ENCODE measurements at places on chromosomes 5 and 9.

DNA sequence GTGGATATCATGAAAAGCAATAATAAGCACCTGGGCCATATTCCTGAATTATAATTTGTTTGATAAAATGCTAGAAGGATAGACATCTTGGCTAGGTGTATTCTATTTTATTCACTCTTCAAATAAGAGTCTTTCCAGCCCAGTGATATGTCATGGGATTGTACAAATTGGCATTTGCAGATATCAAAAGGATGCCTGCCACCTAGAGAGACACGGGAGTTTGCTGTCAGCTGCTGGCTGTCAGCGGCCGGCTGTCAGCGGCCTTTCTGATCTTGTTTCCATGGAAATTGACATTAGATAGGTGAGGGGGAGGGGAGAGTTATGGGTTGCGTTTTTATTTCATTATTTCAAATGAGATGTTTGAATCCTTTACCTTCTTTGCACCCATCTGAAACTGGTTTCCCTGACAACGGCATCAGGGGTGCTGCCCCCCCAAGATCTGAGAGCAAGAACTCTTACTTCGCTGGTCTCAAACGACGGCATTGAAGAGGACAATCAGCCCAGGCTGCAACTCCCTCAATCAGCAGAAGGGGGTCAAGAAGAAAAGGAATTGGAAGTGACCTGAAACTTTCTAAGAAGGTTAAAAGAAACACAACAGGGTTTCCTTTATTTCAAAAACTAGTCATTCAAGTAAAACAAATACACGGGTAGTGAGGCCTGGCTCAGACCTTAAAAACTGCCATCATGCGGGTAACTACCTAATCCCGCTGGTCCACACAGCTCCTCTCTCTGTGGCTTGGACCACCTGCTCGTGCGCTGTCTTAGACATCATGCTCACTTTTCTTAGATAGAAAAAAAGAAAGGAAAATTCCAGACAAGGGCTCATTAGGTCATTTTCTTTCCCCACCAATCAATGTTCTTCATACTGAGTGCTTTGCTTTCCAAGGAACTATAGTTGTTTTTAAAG lies 115.7 kb downstream of the TLE1 start:
- DNase-seq = no peak

DNA sequence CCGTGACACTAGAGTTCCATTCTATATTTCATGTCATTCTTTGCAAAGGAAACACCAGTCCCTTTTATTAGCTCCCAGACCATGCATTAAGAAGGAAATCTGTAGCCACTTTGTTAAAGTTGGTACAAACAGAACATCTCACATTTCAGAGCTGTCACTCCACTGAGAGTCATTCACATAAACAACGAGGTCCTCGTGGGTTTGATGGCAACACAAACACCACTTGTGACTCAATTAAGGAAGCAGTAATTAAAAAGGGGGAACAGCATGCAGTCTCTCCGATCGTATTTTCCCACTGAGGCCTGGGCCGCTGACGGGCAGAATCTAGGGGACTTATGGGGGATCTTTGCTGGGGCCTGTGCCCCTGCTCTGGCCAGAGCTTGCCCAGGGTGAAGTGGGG lies 94.2 kb upstream of the ZNF618 start:
- DNase-seq = no peak

DNA sequence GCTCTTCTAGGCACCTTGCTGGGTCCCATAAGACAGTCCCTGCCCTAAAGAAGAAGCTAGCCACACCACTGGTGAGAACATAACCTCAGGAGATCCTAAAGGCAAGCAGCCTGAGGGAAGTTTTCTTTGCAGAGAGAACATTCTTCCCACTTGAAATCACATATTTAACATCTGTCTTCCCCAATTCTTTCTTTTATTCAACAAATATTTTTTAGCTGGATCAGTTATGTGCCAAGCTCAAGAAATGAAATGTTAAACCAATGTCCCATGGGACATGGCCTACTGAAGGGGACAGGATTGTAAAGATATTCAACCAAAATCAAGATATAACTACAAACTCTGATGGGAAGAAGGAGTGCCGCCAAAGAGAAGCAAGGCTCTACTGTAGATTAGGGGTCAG lies 36.5 kb downstream of the FOXI1 start:
- DNase-seq = no peak

DNA sequence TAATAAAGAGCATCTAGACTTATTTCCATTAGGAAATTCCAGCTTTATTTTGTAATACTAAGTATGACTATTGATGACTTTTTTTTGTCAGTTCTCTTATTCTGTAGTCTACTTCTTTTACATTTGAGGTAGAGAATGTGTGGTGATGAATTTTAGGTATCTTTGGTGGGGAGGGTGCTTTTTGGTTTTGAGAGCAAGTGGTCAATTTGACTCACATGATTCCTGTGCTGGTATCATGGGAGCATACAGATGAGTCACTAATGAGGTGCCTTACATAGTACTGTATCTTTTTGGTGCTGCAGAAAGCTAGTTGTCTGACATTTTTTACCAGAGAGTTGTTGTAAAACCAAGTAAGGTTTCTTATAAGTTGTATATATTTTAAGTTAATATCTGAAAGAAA lies 35.3 kb downstream of the ERBIN start:
- DNase-seq = no peak

- no peak for DNase-seq
These were observed 1534.7 kb downstream of the EFNA5 start for GRCh38 chr5:106136061-106136460.

DNA sequence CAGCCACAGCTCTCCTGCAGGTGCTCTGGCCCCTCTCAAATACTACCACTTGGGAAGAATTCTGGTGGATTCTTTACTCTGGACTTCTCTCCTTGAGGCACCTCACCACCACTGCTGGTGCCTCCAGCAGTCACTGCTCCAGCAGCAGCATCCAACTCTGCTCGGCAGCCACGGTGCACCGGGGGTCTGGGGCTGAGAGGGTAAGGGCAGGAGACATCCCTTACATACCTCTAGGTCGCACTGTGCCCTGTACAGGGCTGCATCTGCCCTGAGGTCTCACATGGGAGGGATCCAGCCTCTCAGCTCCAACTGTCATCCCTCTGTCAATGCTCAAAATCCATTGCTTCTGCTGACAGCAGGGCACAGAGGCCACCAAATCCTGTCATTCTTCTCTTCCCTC lies 588.2 kb downstream of the CDK5RAP2 start:
- no peak for DNase-seq

- DNase-seq = no peak
These were observed 345.6 kb downstream of the PLK2 start for GRCh38 chr5:58114324-58114723.

GRCh38 chr9:131012396-131012917 lies 3.5 kb downstream of the LAMC3 start:
- DNase-seq = no peak

DNA sequence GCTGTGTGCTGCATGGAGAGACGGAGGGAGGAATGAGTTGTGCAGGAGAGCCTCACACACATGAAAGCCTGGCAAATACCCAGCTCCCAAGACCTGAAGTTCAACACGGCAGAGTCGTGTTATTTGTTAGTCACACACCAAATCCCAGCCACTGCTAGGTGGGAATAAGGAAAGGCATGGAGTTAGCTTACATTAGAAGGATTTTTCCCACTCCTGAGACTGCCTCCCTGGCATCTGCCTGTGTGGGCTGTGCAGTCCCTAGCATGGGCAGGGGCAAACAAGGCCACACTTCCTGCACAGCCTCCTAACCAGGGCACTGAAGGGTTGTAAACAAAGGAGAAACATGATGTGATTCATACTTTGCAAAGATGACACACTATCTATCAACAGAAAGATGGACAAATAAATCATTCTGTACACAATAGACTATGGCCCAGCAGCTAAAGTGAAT lies 306.8 kb downstream of the SPOCK1 start:
- no peak for DNase-seq

GRCh38 chr9:68979538-68980314 lies 34.2 kb downstream of the PRKACG start:
- no peak for DNase-seq

DNA sequence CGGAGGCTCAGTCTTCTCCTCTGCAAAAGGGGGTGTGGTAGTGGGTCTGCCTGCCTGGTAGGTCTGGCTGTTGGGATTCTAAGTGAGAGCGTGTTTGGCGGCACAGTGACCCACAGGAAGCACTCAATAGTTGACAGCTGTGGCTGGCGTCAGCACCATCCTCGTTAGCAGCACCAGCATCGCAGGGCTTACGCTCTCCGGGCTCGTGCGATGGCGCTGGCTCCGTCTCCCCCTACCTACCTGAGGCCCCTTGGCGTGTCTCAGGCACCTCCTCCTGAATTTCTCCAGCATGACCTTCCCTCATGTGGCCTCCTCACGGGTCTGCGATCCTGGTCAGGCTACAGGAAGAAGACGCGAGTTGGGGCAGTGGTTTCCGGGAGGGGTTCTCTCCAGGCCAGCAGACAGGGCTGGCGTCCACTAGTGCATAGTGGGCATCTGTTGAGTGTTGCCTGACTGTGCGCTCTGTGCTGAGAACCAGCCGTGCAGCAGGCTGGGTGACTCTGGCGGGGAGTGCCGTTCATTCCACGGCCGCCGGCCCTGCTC lies 66.9 kb downstream of the HMCN2 start:
- no peak for DNase-seq

DNA sequence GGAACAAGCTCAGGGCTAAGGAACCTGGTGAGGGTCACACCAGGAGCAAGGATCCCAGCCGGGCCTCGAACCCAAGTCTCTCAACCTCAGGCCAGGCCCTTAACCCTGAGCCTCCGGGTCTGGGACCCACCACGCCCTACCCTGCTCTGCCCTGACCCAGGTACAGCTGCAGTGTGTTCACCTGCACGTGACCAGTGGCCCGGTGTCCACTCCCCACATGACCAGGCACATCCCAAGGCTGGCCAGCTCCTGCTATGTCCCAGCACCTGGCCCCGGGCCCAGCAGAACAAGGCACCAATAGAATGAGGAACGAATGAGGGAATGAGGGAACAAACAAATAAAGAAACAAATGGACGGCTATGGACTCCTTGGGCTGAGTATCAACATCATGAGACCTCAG lies 112.0 kb upstream of the SARDH start:
- no peak for DNase-seq

DNA sequence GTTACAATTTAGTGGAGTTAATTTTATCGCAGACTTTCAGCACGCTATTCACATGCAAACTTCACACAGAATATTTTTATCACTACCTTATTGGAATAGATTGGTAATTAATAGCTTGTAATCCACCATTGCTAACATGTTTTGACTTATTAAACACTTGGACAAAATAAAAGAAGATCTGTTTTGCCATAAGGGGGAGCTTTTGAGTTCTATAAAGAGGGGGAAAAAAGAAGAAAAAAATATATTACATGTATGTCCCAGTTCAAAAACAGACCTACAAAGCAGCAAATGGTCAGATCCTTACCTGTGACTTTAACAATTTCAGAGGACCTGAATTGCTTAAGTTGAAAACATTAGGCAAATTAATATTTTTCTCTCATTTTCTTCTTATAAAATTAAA lies 1.2 kb upstream of the PAPPA start:
- DNase-seq = no peak

DNA sequence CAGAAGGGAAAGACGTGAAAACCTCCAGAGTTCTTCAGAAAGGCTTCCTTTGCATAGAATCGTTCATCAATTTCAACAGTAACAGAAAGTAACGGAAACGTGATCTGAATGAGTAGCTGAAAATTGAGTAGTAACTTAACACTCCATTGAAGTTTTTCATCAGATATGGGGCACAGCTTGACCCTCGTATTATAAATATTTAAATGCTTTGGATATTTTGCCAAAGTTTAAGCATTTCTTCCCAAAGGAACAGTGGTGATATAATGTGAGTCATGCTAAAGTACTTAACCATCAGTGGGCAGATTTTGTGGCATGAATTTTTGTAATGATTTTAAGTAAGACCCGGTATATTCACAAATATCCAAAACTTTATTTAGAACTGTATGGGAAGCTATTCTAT lies 67.4 kb upstream of the ADAMTS19 start:
- DNase-seq = no peak

- DNase-seq = no peak
These were observed 86.5 kb downstream of the DAP start for GRCh38 chr5:10674582-10674981.

DNA sequence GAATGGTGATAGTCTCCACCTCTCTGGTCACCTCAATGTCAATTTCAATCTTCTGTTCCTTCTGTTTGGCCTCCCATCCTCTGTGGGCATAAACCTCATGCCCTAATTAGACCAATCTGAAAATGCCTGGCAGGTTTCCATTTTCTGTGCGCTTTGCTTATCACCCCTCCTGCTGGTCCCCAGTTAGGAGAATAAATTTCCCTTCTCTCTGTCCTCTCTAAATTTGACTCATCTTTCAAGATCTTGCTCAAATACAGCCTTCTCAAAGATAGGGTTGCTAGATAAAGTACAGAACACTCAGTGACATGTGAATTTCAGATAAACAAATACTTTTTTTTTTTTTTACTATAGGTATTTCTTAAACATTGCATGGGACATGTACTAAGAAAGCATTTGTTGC lies 69.4 kb upstream of the CD180 start:
- DNase-seq = no peak

DNA sequence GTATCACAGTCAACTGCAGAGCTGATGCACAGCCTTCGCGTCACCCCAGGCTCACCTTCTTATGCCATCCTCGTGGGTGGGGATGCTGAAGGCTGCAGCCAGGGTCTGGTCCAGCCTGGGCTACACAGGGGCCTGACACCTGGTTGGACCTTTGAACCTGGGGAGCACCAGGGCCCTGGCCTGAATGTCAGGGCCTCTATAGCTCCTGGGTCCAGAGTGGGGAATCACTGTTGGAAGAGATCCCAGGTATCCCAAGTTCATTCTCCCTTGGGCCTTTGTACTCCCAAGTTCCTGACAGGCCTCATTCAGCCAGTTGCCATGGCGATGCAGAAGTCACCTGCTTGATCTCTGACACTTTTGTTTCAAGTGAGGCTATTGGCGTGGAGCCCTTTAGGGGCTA lies 43.8 kb downstream of the ZNF618 start:
- no peak for DNase-seq

- no peak for DNase-seq
These were observed 11.3 kb downstream of the WWC1 start for GRCh38 chr5:168302785-168303184.

DNA sequence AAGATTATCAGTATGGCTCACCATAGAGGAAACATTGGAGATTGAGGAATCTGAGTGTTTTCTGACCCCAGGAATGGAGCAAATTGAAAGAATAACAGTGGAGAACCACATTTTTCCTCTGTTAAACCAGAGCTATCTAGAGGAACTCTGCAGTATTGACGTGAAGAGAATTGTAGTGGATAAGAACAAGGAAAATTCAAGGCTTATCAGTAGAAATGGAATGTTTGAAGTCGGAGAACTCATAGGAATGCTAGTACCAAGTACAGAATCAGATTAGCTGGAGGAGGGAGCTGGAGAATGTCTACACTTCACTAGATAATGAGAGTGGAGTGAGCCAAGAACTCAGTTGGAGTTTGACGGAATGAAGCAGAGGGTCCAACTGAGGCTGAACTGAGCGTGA lies 50.3 kb downstream of the SNCAIP start:
- no peak for DNase-seq

DNA sequence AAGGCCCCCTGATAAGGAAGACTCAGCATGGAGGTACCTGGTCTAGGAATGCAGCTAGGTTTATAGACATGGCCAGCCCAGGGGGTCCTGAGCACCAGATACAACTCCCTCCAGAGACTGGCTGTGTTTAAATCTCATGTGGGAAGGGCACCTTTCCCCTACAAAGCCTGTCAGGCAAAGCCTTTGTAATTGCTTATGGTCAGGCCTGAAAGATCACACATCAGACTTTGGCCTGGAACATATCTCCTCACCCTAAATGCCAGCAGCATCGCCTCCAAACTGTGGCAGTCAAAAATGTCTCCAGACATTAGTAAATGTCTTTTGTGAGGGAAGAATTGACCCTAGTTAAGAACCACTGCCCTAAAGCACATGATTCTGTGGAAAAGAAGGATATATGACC lies 51.6 kb upstream of the MACIR start:
- DNase-seq = no peak

GRCh38 chr5:111099058-111099778 lies 7.1 kb downstream of the WDR36 start:
- DNase-seq = no peak

All from stimulated activated CD8-positive, alpha-beta memory T cell treated with anti-CD3 and anti-CD28 coated beads, Interleukin-4, amount 100 ng/mL, for 1 hour (primary cell).